ENCODE measurements at places on chromosomes 1 and 21.
A peak's percentile ranks its signal among the peaks of the same experiment; 100 is the strongest.

DNA sequence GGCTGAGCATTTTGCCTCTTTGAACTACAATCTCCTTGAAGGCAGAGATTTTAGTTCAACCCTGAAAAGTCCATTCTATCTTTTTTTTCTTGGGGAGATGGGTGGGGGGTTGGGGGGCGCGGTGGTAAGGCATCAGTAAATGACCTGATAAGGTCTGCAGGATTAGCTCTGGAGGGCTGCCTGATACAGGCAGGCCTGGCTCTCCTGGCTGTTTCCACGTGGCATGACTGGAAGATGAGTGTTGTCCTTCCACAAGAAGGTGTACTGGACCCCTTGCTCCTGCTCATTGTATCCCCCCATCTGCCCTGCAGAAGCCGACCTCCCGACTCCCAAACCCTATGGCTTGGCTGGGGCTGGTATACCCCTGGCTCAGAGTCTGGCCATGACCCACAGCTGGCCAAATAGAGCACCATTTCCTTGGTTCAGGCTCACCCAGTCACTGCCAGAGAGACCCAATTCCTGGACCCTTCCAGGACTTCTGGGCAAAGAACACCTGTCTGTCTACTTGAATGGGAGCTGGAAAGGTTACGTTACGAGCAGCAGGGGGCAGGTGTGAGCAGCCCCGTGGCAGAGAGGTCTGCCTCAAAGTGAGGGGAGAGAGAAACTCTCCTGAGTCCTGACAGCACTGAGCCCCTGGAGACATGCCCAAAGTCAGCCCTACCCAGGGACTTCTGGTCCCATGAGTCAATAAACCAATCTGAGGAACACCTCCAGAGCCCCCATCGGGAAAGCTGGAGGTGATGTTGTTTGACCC lies 17.0 kb downstream of the DHRS3 start:
- no peak for DNase-seq

GRCh38 chr21:32516756-32517649 lies 68.3 kb downstream of the TCP10L start:
- no peak for DNase-seq

GRCh38 chr1:28229089-28229488 lies 3.7 kb downstream of the DNAJC8 start:
- no peak for DNase-seq

DNA sequence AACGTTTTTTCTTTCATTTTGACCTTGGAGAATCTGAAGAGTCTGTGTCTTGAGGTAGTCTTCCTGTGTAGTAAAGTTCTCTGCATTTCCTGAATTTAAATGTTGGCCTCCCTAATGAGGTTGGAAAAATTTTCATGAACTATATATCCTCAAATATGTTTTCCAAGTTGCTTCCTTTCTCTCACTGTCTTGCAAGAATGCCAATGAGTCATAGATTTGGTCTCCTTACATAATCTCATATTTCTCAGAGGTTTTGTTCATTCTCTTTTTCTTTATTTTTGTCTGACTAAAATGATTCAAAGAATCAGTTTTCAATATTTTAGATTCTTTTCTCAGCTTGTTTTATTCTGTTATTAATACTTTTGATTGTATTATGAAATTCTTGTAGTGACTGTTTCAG lies 87.6 kb downstream of the DRAM2 start:
- DNase-seq: no peak

GRCh38 chr1:21938732-21939538 lies 1.8 kb upstream of the HSPG2 start:
- DNase-seq: peak; percentile 68

- DNase-seq: no peak
Measured at GRCh38 chr1:203126151-203126865, 1.2 kb upstream of the ADORA1 start.

- DNase-seq: no peak
Measured at GRCh38 chr1:67937010-67937409, 103.7 kb upstream of the GNG12 start.

DNA sequence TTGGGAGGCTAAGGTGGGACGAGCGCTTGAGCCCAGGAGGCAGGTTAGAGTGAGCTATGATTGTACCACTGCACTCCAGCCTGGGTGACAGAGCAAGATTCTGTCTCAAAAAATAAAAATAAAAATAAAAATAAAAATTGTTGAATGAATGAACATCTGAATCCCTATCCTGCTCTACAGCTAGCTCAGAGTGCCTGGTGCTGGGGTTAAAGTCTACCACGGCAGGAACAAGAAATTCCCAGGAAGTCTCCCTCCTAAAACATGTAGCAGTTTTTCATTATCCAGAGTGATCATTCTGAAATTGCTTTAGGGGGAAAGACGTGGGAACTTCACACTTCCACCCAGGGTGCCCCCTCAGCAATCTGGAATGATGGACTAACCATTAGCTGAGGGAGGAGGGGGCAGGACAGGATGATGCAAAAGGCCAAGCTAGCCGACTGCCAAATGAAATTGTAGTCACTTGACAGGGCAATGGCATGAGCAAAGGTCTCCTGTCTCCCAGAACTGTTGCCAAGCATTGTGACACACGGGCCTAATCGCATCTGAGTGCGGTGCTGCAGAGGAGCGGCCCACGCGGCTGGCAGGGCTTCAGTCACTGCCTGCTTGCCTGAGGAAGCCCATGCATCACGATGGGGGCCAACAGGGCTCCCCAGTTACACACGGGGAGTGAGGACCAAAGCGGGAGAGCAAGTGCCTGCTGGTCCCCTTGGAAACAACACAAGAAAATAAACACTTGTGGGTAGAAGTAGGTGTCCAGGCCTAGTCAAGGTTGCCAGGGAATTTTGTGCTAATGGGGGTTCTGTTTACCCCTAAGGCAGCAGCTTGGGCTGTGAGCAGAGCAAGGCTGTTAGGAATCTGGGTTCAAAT lies 85.7 kb downstream of the NENF start:
- DNase-seq: no peak

DNA sequence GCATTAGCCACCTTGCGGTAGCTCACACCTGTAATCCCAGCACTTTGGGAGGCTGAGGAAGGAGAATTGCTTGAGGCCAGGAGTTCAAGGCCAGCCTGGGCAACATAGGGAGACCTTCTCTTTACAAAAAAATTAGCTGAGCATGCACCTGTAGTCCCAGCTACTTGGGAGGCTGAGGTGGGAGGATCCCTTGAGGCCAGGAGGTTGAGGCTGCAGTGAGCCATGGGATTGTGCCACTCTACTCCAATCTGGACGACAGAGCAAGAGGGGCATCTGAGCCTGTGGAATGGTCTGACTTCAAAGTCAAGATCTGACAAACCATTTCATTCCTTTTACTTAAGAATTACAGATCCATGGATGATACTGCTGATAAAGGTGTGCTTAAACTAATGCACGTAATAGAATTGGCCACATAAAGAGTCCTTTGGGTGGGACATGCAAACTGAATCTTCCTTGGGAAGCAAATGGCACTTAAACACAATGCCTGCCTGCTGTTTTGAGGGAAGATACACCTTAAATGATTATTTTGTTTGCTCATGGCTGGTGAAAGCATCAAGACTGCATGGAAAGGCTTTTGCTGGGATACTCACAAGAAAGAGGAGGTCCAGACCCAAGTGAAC lies 2.5 kb upstream of the TMEM201 start:
- no peak for DNase-seq

DNA sequence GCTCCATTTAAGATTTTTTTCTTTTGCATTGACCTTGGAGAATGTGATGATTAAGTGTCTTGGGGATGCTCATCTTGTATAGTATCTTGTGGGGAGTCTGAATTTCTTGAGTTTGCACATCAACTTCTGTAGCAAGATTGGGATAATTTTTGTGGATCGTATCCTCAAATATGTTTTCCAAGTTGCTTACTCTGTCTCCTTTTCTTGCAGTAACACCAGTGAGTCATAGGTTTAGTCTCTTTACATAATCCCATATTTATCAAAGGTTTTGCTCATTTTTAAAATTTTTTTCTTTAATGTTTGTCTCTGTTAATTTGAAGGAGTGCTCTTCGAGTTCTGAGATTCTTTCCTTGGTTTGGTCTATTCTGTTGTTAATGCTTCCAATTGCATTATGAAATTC lies 41.7 kb upstream of the ANGPTL1 start:
- DNase-seq: no peak

GRCh38 chr1:154622503-154623039 lies 14.6 kb upstream of the ADAR start:
- no peak for DNase-seq

GRCh38 chr1:54697896-54698295 lies 17.8 kb upstream of the TTC4 start:
- DNase-seq: no peak

GRCh38 chr1:8239306-8240023 lies 78.4 kb upstream of the SLC45A1 start:
- peak; percentile 31 for DNase-seq

GRCh38 chr1:119143706-119144105 lies 3.3 kb upstream of the WARS2 start:
- DNase-seq: no peak

GRCh38 chr1:101506541-101507164 lies 269.8 kb downstream of the S1PR1 start:
- no peak for DNase-seq

DNA sequence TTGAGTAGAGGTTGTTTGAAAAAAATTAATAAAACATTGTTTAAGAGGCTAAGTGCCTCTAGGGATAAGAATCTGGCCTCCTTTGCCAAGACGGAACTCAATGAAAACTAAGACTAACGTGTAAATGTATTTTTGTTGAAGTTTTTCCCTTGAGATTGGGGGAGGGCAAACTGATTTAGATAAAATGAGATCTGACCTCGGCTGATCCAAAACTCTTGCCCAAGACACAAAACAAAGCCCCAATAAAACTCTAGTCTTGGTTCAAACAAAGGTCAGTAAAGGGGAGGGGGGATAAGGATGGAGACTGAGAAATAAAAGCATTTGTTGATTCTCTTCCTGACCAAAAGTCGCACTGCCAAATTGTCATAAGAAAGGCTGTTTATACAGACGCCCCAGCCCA lies 134.8 kb upstream of the DPT start:
- DNase-seq: no peak

DNA sequence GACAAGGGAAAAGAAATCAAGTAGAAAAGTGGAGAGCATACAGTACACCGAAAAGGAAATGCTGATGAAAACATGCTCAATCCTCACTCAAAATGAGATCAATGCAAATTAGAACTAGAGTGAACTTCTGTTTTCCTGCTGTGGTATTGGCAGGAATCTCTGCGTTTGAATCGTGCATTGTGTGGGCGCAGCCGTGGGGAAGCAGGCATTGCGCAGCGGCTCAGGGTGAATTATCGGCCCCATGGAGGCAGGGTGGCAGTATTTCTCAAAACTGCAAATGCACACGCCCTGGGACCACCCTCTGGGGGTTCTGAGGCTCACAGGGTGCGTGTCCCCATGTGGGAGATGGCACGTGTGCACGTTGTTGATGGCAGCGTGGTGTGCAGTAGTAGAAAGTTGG lies 140.6 kb downstream of the PEX14 start:
- DNase-seq: no peak

GRCh38 chr1:183946320-183946613 lies 91.3 kb downstream of the COLGALT2 start:
- no peak for DNase-seq

- peak; percentile 93 for DNase-seq
Measured at GRCh38 chr1:153790313-153790965, 15.2 kb downstream of the SLC27A3 start.

- no peak for DNase-seq
Measured at GRCh38 chr1:5904551-5904950, 87.7 kb downstream of the NPHP4 start.

DNA sequence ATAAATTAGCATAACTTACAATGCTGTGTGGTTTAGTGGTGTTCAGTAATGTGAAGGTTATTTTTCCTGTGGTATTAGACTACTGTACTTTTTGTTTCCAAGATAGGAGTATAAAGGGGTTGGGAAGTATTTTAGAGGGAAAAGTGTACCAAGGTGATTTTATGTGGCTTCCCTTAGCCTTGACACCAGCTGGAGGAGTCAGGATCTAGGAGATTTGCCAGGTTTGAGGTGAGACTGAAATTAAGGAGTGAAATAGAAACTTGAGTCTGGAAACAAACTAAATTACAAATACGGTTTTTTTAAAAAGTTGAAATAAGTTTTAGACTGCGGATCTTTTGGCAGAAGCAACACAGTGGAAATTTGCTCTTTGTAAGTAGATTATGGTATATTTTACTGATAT lies 32.3 kb downstream of the COG2 start:
- no peak for DNase-seq

DNA sequence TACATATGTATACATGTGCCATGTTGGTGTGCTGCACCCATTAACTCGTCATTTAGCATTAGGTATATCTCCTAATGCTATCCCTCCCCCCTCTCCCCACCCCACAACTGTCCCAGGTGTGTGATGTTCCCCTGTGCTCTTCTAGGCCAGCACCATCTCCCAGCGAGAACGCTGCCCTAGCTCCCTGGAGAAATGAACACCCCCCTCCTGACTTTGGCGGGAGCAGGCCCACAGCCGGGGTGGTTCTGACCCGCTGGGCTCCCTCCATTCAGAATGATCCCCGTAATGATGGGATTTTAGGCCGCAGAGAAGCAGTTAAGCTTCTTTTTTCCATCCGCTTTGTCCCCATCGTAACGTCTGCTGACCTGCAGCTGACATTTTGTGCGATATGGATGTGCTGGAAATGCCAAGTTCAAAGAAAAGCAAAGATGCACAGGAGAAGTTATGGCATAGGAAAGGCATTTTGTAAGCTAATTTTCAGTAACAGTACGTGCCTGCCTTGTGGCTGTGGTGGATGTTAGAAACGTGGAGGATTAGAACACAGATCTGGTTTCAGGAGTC lies 39.3 kb downstream of the ELK4 start:
- DNase-seq: no peak

- DNase-seq: peak; percentile 66
Measured at GRCh38 chr1:94757931-94758330, 62.2 kb upstream of the SLC44A3 start.

GRCh38 chr1:158417586-158417985 lies 8.5 kb downstream of the OR10K2 start:
- DNase-seq: no peak

- no peak for DNase-seq
Measured at GRCh38 chr1:112904071-112904830, 51.7 kb downstream of the SLC16A1 start.

- DNase-seq: no peak
Measured at GRCh38 chr1:19903621-19904020, 19.8 kb downstream of the PLA2G2E start.

- peak; percentile 42 for DNase-seq
Measured at GRCh38 chr1:203512848-203513584, 19.1 kb downstream of the OPTC start.

DNA sequence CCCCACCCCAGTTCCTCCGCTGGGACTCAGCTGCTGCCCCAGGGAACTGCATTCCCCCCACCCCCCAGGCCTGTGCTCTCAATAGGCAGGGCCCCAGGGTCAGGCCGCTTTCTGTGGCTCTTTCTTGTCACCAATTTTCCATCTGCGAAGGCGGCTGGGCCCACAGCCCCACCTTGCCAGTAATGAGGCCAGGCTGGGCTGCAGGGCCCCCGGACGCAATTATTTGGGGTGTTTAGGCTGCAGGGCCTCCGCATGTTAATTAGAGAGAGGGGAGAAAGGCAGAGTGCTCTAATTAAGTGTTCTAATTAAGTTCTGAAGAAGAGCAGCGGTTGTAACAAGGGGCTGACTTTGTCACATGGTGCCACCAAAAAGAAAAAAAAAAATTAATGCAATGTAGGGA lies 71.8 kb downstream of the EPHB2 start:
- no peak for DNase-seq

- DNase-seq: no peak
Measured at GRCh38 chr1:245871915-245872314, 635.2 kb downstream of the SMYD3 start.
